Activated CD8-positive, alpha-beta memory T cell treated with anti-CD3 and anti-CD28 coated beads, Interleukin-2, amount 50 U/mL, for 4 hours (primary cell): ENCODE measurements at places on chromosomes 6 and 20.

DNA sequence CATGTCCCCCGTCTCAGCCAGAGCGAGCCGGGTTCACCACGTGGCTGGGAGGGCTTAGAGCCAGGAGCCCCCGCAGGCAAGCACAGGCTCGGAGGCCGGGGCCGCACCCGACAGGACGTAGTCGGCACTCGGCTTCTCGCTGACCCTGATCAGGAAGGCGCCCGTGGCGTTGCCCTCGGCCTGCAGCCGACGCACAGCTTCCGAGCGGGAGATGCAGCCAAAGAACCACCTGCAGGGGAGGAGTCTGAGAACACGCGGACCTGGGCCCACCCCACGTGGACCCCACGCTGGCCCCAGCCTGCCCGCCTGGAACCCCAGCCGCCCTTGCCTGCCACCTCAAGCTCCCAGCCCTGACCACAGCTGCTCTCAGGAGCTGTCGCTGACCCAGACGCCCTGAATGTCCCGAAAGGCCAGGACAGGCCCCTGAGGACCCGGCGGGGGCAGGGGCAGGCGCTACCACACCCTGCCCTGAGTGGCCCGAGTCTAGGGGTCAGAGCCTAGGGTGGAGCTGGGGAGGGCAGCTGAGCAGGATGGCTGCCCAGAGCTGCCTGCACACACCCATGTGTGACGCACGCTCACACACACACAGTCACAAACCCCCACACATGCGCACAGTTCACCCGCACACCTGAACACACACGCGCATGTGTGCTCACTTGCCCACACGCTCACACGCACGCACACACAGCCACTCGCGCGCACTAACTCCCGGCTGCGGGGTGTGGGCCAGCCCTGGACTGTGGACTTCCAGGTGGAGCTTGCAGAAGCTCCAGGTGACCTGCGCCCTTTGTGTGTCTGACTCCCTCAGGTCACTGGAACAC lies 2.1 kb downstream of the PTK6 start:
- DNase-seq = no peak

DNA sequence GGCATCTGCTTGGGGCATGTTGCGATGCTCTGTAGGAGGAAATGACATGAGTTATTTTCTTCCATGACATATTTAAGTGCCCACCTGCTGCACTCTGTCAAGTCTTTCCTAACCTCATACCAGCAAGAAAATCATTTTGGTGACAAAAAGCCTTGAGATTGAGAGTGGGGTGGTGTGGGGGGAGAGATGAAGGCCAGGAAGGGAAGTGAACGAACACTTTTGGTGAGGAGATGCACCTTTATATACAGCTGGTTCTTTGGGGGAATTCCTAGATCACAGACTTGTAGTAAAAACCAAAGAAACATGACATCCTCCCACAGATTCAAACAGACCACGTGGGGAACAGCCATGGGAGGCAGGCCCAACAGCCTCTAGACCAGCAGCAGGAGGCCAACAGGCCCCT lies 26.1 kb downstream of the NCOA5 start:
- no peak for DNase-seq

DNA sequence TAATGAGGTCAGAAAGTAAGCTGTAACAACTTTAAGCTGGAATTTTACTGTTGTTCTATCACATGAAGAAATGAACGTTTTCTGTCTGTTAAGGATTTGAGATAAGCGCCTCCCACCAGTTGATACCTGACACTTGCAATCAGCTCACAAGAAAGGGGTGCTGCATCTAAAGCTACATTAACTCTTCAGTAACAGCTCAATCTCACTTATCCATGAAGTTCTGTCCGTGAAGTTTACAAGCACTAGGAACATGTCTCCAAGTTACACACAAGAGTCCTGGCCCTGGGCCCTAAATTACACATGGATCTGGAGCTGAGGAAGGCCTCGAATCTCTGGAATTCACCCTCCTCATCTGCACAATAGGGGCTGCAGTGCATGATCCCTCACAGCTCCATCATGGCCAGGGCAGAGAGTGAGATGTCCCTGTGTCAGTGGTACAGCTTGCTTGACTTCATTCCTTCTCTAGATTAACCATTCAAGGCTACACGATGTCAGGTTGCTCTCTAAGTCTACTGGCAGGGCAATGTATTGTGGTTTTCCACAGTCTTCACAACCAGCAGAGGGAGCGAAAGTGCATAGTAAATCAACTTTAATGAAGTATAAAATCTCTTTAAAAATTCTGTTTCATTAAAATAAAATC lies 182.4 kb upstream of the MCHR2 start:
- no peak for DNase-seq

- DNase-seq = no peak
Measured at GRCh38 chr6:64812138-64812537, 894.9 kb downstream of the EYS start.

GRCh38 chr6:167152862-167153261 lies 4.9 kb downstream of the GPR31 start:
- DNase-seq = no peak

DNA sequence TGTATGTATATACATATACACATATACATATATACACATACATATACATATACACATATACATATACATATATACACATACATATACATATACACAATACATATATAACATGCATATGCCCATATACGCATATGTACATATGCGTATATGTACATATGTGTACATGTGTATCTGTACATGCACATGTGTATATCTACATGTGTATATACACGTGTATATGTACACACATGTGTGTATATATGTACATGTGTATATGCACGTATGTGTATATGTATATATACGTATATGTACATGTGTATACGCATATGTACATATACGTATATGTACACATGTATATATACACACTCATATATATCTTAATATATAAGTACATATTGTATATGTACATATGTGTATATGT lies 60.3 kb downstream of the RGS17 start:
- DNase-seq = no peak

DNA sequence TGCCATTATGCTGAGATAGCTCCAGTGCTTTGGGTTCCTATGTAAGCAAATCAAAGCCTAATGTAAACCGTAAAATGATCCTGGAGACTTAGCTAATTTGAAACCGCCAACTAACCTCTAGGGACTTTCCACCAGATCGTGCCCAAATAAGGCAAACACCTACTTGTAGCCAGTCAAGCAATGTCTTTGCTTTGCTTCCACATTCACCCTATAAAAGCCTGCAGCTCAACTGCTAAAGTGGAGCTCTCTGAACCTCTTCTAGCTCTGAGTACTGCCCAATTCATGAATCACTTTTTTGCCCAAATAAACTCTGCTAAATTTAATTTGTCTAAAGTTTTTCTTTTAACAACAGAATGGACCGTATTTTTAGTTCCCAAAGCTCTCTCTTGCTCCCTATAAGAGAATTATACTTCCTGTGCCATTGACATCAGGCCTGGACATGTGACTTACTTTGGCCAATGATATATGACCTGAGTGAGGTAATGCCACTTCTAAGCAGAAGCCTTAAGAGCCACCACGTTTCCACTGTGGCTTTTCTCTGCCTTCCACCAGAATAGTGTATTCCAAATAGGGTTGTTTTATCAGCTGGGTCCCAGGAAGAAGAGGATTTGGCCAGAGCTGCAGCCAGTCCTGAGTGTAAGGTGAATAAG lies 34.8 kb upstream of the PSMF1 start:
- no peak for DNase-seq

DNA sequence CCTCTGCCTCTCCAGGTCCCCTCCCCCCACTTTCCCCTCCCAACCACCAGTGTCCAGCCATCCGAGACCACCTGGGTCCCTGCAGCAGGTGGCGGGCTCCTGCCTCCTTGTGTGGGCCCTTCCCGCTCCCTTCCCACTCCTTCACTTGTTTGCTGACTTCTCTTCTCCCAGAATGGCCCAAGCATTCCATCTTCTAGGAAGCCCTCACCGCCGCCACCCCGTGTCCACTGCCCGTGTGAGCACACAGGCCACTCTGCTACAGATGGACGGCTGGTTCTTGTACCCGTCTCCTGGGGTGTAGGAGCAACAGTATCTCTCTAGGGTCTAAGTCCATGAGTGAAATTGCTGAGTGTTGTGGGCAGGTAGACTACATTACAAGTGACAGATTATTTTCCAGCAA lies 15.0 kb downstream of the BPHL start:
- DNase-seq = no peak

GRCh38 chr20:1418350-1418749 lies 25.5 kb upstream of the FKBP1A start:
- no peak for DNase-seq

- no peak for DNase-seq
Measured at GRCh38 chr6:150710236-150710635, 110.6 kb downstream of the PLEKHG1 start.

DNA sequence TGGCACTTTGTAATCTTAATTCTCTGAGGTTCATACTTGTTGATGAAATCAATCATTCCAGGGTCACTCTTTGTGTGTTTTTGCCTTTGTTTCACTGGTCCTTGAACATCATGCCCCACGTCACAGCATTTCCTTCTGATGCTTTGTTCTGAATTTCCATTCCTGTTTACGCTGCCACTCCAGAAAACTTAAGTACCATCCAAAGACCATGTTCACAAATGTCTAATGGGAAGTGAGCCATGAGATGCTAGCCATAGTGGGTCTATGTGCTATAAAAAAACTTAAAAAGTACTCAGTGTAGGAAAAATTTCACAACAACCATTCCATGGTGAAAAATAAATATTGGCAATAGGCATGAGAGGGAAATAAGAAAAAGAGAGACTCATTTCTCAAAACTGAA lies 232.0 kb downstream of the IBTK start:
- DNase-seq = no peak

DNA sequence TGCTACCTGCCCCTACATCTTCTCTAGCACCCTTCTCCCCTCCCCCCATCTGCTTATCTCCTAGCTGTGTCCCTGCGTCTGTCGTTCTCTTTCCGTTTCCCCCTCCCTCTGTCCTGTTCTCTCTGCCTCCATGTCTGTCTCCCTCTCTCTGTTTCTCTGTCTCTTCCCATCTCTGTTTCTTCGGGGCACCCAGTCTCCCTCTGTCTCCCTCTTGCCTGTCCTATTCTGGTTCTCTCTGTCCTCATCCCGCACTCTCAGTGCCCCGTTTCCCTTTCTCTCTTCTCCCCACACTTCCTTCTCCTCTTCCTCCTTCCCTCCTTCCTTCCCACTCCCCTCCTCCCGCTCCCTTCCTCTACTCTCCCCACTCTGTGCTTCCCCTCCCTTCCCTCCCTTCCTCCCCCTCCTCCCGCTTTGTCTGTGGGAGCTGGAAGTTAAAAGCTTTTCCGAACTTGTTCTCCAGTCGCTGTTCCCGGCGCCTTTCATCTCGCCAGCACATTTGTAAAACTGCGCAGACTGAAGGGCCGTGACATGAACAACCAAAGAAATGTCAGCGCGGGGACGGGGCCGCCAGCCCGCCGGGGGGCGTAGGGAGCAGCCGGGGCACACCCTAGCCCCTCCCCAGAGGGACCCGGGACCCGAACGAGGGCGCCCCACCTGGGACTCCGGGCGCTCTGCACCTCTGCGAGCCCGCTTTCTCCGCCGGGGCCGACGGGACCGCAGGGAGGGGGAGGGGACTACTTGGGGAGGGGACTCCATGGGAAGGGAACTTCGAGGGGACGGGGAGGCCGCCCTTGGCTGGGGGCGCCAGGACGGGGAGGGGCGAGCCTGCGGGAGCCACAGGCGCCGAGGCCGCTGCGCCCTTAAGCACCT lies 4.0 kb upstream of the CDH22 start:
- no peak for DNase-seq

DNA sequence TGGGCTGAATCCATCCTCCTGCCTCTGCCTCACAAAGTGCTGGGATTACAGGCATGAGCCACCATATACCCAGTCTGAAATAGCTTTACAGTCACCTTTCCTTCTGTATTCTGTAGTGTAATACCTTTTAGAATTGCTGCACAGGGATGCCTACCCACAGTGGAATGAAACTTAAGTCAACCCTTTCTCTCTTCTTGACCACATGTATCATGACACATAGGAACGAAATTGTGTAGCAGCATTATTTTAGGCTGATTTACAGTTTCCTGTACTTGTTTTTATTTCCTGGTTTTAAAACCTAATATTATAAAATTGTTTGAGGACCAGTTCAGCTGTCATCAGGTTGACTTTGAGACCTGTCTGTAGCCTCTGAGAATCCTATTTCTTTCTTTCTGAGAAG lies 297.8 kb downstream of the ZFAND3 start:
- DNase-seq = no peak

- no peak for DNase-seq
Measured at GRCh38 chr20:22160101-22160652, 424.2 kb downstream of the FOXA2 start.

DNA sequence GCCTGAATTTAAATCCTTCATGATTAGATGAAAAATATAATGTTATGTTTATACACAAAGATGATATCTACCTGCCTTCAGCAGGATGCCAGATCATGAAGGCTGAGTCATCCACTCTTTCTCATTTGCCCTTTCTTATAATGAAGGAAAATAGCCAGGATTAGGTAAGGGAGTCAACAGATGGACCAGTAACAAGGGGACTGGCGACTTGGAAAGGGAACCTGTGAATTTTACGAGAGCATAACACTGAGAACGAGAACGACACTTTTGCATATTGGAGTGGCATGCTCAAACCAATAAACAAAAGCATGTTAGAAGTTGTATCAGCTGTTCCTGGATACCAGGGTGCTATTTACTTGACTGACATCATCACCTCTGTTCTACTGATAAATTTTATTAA lies 154.0 kb downstream of the LAMP5 start:
- no peak for DNase-seq

DNA sequence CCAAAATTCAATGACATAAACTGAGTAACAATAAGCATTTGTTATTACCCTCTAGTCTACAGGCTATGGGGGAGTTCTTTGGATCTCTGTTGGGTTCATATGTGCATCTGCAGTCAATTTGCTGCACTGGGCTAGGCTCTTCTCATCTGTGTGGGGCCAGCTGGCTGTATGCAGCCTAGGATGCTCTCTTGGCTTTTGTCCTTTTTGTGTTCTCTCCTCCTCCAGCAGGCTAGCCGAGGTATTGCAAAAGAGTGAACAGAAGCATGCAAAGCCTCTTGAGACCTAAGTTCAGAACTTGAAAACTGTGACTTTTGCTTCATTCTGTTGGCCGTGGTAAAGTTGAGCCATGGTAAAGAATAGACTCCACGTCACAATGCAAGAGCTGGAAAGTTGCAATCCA lies 62.8 kb upstream of the FOXO3 start:
- DNase-seq = no peak
